ENCODE measurements at places on chromosomes 7 and 10.

DNA sequence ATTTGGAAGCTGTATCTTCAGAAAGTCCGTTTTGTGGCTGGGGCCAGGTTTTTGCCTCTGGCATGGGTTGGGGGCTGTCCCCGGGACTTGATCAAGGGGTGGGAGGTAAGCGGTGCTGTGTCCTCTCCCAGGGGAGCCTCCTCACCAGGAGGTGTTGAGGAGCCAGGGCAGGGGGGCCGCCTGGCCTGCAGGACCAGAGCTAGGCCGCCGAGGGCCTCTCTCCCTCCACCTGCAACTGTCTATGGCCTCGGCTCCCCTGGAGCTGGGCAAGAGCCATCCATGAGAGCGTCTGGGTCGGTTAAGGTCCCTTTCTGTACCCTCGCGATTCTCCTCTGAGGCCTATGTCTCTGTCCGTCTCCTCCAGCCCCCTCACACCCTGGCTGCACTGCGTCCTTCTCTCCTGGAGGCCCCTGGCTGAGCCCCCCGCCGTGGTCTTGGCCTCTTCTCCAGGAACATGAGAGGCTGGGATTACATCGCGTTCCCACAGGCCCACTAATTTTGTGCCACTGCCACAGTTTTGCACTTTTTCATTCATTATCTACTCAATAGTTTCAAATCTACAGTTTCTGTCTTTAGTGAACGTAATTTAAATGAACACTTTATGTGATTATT is 20.6 kb downstream of the CALML5 start:
- no peak for DNase-seq

DNA sequence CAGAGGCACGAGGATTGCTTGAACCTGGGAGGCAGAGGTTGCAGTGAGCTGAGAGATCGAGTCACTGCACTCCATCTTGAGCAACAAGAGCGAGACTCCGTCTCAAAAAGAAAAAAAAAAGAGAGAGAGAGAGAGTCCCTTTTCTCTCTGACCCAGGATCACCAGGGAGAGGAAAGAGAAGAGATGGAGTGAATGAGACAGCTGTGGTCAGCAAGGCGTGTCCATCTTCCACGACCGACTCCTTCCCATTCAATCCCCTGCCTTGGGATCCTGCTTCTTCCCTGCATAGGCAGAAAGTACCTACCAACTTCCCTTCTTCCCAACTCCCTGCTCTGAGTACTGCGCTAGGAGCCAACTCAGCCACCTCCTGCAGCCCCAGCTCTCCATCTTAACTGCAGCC is 5.2 kb upstream of the ZAN start:
- no peak for DNase-seq

- DNase-seq = no peak
Measured at GRCh38 chr7:130141884-130142653, 63.1 kb downstream of the TMEM209 start.

DNA sequence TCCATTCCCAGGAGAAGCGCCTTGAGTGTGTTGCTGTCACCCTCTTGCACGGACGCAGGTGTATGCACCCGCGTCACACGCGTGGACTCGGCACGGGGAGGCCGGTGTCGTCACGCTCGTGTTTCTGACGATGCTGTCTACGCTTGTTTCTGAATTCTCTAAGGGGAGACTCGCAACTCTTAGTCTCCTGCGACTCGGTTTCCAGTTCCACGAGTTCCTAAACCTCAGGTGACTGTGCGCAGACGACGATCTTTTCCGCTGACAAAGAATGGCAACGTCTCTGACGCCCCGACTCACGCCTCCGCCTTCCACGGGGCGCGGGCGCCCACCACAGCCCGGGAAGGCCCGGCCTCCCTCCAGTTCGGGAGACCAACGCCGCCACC is 579 bp downstream of the IDI1 start:
- DNase-seq = no peak

DNA sequence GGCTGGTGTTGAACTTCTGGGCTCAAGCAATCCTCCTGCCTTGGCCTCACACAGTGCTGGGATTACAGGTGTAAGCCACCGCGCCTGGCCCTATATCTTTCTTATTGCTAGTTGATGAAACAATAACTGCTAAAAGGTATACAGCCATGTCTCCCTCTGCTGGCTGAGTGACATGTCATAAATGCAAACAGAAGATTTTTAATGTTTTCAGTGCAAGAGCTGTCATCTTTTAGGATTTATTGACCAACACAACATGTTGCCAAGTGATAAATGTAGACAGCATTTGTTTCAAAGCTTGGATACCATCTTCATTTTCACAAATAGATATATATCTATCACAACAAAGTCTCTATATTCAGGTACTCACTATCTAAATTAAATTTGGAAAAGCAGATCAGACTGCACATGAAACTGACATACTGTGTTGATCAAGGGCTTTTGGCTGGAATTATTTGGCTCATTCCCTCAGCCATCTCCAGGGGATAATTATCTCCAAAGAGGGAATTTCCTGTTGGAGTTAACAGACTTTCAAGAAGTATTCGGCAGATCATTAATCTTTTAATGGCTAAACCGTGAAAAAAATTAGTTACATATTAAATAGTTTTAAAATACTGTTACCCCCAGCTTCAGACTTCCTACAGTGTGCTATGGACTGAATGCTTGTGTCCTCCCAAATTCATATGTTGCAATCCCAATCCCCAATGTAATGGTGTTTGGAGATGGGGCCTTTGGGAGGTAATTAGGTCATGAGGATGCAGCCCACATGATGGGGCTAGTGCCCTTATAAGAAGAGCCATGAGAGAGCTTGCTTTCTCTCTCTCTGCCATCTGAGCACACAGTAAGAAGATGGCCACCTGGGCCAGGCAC is 41.3 kb upstream of the SRPK2 start:
- DNase-seq = no peak

DNA sequence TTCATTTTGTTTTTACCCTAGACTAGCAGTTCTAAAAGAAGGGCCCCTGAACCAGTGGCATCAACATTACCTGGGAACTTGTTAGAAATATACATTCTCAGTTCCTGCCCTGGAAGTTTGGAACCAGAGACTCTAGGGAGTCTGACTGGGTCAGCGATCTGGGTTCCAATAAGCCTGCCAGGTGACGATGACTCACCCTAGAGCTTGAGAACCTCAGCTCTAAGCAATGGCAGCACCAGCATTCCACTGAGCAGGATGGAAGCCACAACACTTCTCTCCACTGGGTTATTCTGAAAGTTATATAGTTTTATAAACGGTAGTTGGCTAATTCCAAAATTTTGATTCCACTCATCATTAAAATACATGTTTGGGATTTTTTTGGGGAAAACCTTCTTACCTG is 97.0 kb upstream of the AMPH start:
- no peak for DNase-seq

- no peak for DNase-seq
Measured at GRCh38 chr7:129801882-129802281, 150.9 kb downstream of the UBE2H start.

DNA sequence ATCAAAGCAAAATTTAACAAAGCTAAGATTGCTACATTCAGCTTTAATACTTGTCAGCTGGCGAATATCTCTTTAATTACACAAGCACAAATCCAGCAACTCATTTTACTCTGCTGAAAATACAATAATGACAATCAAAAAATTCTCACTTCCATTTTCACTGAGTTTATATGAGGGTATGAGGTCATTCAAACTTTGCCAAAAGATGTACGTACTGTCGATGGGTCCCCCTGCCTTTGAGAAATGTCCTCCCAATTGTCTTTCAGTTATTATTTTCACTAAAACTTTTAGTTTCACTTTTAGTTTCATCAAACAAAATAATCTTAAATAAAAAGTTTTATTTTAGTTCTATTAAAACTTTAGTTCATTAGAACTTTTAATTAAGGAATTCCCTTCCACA is 159.5 kb upstream of the WDR11 start:
- no peak for DNase-seq

Measured in cortex of kidney (tissue), 1 donor.